ENCODE measurements at places on chromosomes 13 and 19.

GRCh38 chr19:16376649-16377048 lies 52.0 kb downstream of the KLF2 start:
- DNase-seq: no peak

DNA sequence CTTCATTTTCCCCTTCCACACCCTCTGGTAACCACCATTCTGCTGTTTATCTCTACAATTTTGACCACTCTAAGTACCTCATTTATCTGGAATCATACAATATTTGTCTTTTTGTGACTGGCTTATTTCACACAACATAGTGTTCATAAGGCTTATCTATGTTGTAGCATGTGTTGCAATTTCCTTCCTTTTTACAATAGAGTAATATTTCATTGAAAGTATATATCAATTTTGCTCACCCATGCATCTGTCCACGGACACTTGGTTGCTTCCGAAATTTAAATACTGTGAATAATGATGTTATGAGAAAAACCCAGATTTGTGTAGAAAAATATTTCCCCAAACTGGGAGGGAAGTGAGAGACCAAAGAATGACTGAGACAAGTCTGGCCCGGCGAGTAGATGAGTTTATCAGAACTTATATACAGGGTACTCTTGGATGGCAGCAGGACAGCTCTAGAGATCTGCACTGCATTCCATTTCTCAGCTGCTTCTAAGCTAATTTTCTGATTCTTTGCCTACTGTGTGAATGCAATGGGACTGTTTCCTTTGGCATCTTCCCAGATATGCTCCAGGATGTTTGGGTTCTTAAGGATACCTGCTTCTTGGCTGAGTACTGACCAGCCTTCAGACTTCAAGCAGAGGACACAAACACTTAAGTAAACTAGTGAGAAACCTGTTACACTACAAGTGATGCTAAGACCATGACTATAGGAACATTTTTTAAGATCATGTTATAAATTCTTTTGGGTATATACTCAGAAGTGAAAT lies 834.0 kb upstream of the PCDH9 start:
- no peak for DNase-seq

- DNase-seq: no peak
These were observed 8.5 kb downstream of the FOXO1 start for GRCh38 chr13:40657951-40658350.

- DNase-seq: no peak
These were observed 236.8 kb upstream of the SERP2 start for GRCh38 chr13:44136696-44137268.

- DNase-seq: no peak
These were observed 664.1 kb downstream of the EFNB2 start for GRCh38 chr13:105871326-105871725.

DNA sequence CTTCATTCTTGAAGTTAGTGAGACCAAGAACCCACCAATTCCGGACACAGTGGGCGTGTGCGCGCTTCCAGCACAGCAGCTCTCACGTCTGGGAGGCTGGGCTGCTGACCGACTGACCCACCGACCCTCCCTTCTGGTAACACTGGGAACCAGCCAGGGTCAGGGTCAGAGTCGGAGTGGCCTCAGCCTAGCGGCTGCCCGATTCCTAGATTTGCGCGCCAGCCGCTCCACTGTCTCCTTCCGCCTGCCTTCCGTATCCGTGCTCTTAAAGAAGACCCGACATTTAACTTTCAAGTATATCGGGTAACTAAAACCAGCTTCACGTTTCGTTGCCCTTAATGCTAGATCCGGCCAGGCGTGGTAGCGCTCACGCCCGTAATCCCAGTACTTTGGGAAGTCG lies 41.1 kb downstream of the SERP2 start:
- DNase-seq: no peak

GRCh38 chr13:51636349-51636890 lies 52.2 kb downstream of the WDFY2 start:
- no peak for DNase-seq

DNA sequence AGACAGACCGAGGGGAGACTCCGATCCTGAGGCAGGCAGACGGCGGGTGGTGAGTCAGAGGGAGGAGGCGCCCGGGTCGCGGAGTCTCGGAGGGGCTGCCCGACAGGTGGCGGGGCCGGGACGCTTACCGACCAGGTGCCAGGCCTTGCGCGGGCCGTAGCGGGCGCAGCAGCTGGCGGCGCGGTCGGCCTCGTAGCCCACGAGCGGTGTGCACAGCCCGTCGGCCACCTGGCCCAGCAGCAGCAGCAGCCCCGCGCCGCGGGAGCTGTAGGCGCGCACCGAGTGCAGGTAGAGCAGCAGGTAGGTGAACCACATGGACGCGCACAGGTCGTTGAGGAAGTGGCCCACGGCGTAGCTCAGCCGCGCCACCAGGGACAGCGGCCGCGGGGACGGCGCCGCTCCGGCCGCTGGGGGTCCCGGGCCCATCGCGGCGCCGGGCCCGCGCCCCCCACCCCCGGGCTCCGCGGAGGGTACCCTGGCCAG lies 367 bp downstream of the MFSD12 start:
- DNase-seq: peak; percentile 76

DNA sequence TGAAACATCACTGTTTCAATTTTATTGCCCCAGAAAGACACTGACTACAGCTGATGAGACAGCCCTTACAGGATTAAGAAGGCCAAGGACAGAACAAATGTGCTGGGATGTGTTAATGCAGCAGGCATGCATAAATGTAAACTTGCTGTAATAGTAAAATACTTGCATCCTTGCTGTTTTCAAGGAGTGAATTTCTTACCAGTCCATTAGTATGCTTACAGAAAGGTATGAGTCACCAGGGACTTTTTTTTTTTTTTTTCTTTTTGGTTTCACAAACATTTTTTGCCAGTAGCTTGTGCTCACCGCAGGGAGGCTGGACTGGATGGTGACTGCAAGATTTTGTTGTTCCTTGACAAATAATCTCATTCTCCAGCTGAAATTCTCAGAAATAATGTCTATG lies 55.1 kb downstream of the GPR180 start:
- peak; percentile 18 for DNase-seq

- DNase-seq: no peak
These were observed 145.1 kb downstream of the PCCA start for GRCh38 chr13:100234006-100234405.

- DNase-seq: no peak
These were observed 1.1 kb downstream of the IL17D start for GRCh38 chr13:20704459-20705069.
